ENCODE measurements at places on chromosomes 5 and 9. TPM values are rescaled to one million over a fixed set of nuclear protein-coding genes. Genes with fewer than 3 reads are reported as not detected.

DNA sequence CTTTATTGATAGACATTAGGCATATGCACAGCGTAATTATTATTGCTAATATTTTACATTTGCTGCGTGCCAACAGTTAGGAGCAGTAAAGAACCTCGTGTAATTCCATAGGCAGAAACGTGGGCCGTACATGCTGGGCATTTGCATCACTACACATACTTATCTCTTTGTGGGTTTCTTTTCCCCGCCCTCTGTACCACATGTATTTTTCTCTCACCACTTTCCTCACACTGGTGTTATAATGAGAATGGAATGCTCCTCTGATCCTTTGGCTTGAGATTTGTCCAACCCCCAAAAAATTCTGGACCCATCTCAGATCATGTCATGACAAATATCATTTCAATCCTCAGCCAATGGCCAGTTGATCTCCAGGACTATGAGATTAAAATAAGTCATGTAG, 1952.6 kb upstream of the WWC1 start:
- no peak for DNase-seq
- H3K27me3 ChIP-seq = no peaks in the 10 kb centered on the region
- no peak overlapping the region for H3K27ac ChIP-seq

DNA sequence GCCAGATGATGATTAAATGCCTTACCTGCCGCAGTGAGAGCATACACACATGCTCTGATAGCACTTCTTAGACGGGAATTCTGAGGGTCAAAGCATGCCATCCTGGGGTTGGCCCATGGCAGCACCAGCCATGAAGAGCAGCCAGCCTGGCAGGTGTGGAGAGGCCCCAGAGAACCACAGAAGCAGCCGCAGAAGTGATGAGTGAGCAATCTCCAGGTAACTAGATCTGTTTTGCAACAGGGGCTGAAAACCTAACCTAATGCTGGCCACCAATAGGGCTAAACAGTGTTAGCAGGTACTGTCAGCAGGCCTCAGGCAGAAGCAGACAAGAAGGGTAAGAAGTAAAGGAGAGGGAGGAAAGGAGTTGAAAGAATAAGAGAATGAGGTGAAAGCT, 33.5 kb upstream of the HOMER1 start:
- H3K36me3 ChIP-seq = no peaks in the 10 kb centered on the region
- no peak overlapping the region for H3K4me3 ChIP-seq
- DNase-seq = no peak
- H3K27ac ChIP-seq = no peak overlapping the region
- no peaks in the 10 kb centered on the region for H3K4me1 ChIP-seq

- no peaks in the 10 kb centered on the region for H3K27me3 ChIP-seq
- no peak overlapping the region for H3K4me3 ChIP-seq
- no peak overlapping the region for H3K27ac ChIP-seq
- no peaks in the 10 kb centered on the region for H3K4me1 ChIP-seq
- DNase-seq = no peak
Observed at GRCh38 chr5:95743232-95743631, 12.1 kb downstream of the RHOBTB3 start.

- H3K27me3 ChIP-seq = no peaks in the 10 kb centered on the region
- no peak overlapping the region for H3K4me3 ChIP-seq
- DNase-seq = no peak
- H3K4me1 ChIP-seq = no peaks in the 10 kb centered on the region
- H3K27ac ChIP-seq = no peak overlapping the region
Observed at GRCh38 chr5:13354611-13355010, 589.9 kb downstream of the DNAH5 start.

DNA sequence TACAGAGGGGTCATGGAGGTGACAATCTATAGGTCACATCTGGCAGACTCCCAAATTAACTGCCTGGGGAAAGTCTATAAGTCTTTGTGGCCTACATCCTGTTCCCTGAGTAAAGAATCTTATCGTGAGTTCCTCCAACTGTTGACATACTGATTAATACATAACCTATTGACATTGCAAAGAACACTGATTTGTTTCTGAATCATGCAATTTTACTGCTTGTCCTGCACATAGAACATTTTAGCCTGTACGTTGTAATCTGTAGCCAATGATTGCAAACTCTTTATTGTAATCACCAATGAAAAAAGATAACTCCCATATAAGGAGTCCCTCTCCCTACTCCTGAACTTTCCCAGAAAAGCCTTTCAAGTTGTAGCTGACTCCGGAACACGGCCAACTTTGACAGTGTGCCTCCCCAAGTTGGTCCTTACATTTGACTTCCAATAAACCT, 18.8 kb upstream of the OR2K2 start:
- H3K4me3 ChIP-seq = no peak overlapping the region
- no peak for DNase-seq
- H3K4me1 ChIP-seq = no peaks in the 10 kb centered on the region
- no peaks in the 10 kb centered on the region for H3K36me3 ChIP-seq

- DNase-seq = no peak
- no peaks in the 10 kb centered on the region for H3K4me1 ChIP-seq
- no peak overlapping the region for H3K4me3 ChIP-seq
Observed at GRCh38 chr5:160835818-160836528, 16.0 kb downstream of the ATP10B start.

GRCh38 chr5:96259151-96259772, 173.8 kb downstream of the PCSK1 start:
- no peak overlapping the region for H3K4me3 ChIP-seq
- DNase-seq = no peak
- H3K36me3 ChIP-seq = no peaks in the 10 kb centered on the region
- no peaks in the 10 kb centered on the region for H3K27me3 ChIP-seq
- no peak overlapping the region for H3K27ac ChIP-seq

GRCh38 chr5:115461093-115461492, 83.5 kb downstream of the FEM1C start:
- no peaks in the 10 kb centered on the region for H3K36me3 ChIP-seq
- H3K4me3 ChIP-seq = no peak overlapping the region
- H3K27me3 ChIP-seq = no peaks in the 10 kb centered on the region
- no peak for DNase-seq
- no peak overlapping the region for H3K27ac ChIP-seq

- no peaks in the 10 kb centered on the region for H3K27me3 ChIP-seq
- no peak overlapping the region for H3K4me3 ChIP-seq
- H3K4me1 ChIP-seq = no peaks in the 10 kb centered on the region
- DNase-seq = no peak
- H3K27ac ChIP-seq = no peak overlapping the region
Observed at GRCh38 chr5:9348401-9348996, 197.4 kb downstream of the SEMA5A start.

DNA sequence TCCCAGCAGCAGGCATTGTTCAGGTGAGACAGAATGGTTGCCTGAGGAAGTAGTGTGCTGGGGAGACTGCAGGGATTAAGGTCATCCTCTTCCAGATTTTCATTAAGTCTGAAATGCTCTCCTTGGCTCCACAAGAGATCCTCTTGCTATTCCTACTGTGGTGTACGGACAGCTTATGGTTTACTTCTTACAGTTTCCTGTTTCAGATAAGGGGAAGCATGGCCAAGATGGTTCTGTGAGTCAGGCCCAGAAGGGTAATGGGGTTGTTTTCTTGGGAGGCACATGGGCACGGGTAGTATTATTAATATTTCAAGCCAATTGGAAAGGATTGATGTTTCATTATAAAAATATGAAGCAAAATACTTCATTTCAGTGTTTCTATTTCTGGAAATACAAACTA, 42.9 kb downstream of the GLRX start:
- no peaks in the 10 kb centered on the region for H3K36me3 ChIP-seq
- H3K27ac ChIP-seq = no peak overlapping the region
- no peaks in the 10 kb centered on the region for H3K27me3 ChIP-seq
- no peaks in the 10 kb centered on the region for H3K4me1 ChIP-seq

- H3K4me3 ChIP-seq = no peak overlapping the region
- no peak for DNase-seq
- H3K27ac ChIP-seq = no peak overlapping the region
- H3K27me3 ChIP-seq = no peaks in the 10 kb centered on the region
Observed at GRCh38 chr9:70557661-70558369, 143.4 kb upstream of the KLF9 start.

DNA sequence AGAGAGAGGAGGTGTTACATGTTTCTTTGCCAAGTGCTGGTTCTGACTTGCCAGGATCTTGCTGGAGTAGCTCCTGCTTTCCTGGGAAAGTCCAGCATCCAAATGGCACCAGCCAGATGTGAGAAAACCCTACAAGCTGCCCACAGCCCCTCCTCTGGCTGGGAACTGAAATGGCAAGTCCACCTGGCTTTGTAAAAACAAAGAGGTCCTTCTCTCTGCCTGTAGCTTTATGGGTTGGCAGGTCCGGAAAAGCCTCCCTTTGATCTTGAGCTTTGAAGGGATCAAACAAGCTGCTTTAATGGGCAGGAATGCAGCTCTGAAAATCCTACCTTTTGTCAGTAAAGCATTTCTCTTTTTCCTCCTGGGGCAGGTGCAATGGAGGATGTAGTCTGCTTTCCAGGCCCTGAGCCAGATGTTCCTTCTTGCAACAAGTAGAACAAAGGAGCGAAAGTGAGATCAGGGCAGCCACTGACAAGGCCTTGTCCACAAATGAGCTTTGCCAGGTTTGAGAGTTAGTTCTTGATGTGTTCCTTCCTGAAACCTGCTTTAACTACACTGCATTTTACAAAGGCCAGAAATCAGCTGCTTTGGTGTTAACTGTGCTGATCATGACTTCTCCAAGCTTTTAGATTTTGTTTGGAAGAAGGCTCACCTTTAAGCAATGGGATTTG, 456.7 kb downstream of the ZNF608 start:
- no peaks in the 10 kb centered on the region for H3K4me1 ChIP-seq
- no peak overlapping the region for H3K4me3 ChIP-seq
- H3K36me3 ChIP-seq = no peaks in the 10 kb centered on the region

GRCh38 chr5:69049796-69050195, 44.0 kb upstream of the SLC30A5 start:
- no peaks in the 10 kb centered on the region for H3K4me1 ChIP-seq
- H3K27me3 ChIP-seq = no peaks in the 10 kb centered on the region
- no peaks in the 10 kb centered on the region for H3K36me3 ChIP-seq
- DNase-seq = no peak
- no peak overlapping the region for H3K27ac ChIP-seq
- no peak overlapping the region for H3K4me3 ChIP-seq

GRCh38 chr5:57859626-57860025, 377.0 kb upstream of the ACTBL2 start:
- no peaks in the 10 kb centered on the region for H3K27me3 ChIP-seq
- no peaks in the 10 kb centered on the region for H3K36me3 ChIP-seq
- DNase-seq = no peak
- H3K4me1 ChIP-seq = no peaks in the 10 kb centered on the region

- no peak for DNase-seq
- peaks cover 25% of the 10 kb centered on the region for H3K36me3 ChIP-seq
- no peaks in the 10 kb centered on the region for H3K27me3 ChIP-seq
- H3K4me1 ChIP-seq = no peaks in the 10 kb centered on the region
- H3K4me3 ChIP-seq = peak overlapping the region; percentile 100
Observed at GRCh38 chr5:137753691-137754187, 424 bp downstream of the HNRNPA0 start.

DNA sequence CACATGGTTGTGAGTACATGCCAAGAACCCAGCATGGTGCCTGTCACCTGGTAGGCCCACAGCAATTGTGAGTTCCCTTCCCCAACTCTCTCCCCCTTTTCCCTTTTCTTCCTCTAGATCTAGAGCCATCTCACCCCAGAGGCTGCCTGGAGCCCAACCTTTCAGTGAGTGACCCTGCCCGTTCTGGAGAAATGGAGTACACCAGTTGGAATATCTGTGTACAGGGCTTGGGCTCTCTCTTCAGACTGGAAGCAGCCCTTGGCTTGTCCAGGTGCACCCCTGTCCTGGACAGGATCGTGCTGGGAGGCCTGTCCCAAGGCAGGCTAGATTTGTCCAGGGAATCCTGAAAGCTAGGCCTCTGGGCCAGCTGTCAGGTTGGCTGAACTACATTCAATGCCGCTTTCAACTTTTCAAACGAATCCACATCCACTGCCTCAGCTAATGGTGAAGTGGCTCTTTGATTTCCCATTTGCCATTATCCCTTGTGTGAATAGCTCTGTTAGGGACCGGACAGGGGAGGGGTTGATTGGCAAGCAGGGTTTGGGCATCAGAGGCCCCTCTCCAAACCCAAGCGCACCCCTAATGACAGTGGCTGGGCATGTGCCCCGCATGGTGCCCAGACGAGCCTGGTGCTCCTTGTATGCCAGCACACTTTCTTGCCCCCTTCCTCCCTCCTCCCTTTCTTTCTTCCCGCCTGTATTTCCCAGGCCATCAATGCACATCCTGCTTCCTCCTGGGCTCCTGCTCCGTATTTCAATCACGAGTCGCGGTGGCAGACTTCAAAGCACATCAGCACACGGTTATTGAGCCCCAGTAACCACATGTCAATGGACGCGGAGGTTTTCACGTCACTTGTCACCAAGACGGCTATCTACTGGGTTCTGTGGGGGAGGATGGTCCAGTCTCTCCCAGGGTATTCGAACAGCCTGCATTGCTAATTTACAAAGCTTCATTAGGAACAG, 211.2 kb downstream of the DAB2IP start:
- H3K27me3 ChIP-seq = no peaks in the 10 kb centered on the region
- peak; percentile 42 for DNase-seq
- H3K36me3 ChIP-seq = no peaks in the 10 kb centered on the region
- H3K27ac ChIP-seq = no peak overlapping the region
- no peaks in the 10 kb centered on the region for H3K4me1 ChIP-seq

DNA sequence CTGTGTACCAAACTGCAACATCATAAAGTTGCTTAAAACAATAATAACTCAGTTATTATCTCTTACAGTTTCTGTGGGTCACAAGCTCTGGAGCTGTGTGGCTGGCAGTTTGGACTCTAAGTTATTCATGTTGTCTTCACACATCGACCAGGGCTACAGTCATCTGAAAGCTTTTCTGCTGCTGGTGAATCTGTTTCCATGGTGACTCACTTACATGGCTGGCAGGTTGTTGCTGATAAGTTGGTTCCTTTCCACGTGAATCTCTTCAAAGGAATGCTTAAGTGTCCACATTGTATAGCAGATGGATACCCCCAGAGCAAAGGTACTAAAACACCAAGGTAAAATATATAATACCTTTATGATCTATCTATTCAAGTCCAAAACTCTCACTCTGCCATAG, 44.8 kb upstream of the CYLC2 start:
- H3K27me3 ChIP-seq = no peaks in the 10 kb centered on the region
- no peak for DNase-seq
- no peak overlapping the region for H3K27ac ChIP-seq
- H3K4me3 ChIP-seq = no peak overlapping the region
- H3K4me1 ChIP-seq = no peaks in the 10 kb centered on the region

GRCh38 chr5:115243412-115243811, 19.3 kb downstream of the PGGT1B start:
- DNase-seq = no peak
- H3K27ac ChIP-seq = no peak overlapping the region
- H3K4me1 ChIP-seq = no peaks in the 10 kb centered on the region

PCDHGC4 gene
- 2.4 TPM for total RNA-seq

PCDHB10 gene
- total RNA-seq = 1.9 TPM

MEF2C gene
- 1.4 TPM for total RNA-seq

LECT2 gene
- total RNA-seq = not detected

CORO2A gene
- total RNA-seq = 26.2 TPM

CBY3 gene
- total RNA-seq = 1.4 TPM

NKD2 gene
- 7.9 TPM for total RNA-seq

SPATA31D4 gene
- not detected for total RNA-seq

FCN1 gene
- not detected for total RNA-seq

Measured in H1 (cell line).